ENCODE measurements at places on chromosomes 2 and 18.

DNA sequence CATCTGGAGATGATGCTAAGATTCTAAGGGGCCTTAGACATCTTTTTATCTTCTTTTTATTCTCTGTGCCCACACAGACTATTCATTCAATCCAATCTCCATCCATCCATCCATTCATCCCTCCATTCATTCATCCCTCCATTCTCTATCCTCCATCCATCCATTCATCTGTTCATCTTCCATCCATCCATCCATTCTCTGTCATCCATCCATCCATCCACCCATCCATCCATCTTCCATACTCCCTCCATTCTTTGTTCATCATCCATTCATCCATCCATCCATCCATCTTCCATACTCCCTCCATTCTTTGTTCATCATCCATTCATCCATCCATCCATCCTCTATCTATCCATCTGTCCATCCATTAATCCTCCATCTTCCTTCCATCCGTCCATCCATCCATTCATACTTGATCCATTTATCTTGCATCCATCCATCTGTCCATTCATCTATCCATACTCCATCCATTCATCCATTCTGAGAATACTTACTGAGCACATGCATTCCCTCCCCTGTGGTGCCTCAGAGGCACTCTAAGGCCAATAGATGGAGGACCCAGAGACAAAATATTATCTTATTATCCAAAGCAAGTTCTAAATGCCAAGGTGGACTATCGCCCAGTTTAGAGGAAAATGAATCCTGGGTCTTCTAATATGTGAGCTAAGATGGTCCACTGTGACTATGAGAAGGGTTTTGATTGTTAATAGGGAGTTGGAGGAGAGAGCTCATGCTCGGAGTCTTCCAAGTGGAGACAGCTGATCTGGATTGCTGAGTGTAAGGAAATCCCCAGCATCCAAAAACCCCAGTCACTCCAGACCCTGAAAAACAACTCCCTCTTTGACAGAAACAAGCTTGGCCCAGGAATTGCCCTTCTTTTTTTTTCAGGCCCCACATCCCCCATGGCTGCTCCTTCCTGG, 152.6 kb upstream of the MYCN start:
- DNase-seq: no peak

- no peak for DNase-seq
These were observed 34.8 kb upstream of the MGAT5 start for GRCh38 chr2:134218930-134219658.

- no peak for DNase-seq
These were observed 6.6 kb upstream of the DNAH7 start for GRCh38 chr2:196075196-196075595.

DNA sequence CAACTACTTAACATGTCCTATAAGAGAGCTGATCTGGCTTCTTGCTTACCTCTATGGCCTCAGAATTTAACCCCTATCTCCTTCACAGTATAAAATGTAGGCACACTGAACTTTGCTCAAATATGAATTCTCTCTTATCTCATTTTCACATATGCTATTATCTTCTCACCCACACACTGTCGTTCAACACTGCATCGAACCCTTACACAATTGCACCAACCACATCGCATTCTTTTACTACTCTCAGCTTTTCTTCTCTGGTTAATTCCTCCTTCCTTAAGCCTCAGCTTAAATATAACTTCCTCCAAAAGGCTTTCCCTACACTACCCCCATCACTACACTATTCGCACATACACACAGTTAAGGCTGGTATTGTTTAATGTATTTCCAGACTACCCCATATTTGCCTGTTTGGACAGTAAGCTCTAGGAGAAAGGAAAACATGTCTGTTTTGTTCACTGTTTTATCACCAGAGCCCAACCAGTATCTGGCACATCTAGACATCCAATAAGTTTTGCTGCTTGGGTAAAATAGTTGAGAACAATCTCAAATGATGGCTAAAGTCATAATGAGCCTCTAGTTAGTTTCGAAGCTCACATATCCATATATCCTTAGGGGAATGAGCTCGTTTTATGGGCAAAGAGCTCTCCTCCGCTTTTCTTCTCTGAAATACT, 47.7 kb downstream of the HIBCH start:
- DNase-seq: no peak

GRCh38 chr2:227816507-227817294, 3.1 kb downstream of the CCL20 start:
- DNase-seq: peak; percentile 26

- no peak for DNase-seq
These were observed 200.9 kb downstream of the NYAP2 start for GRCh38 chr2:225600444-225600843.

- no peak for DNase-seq
These were observed 894.7 kb downstream of the TMEM182 start for GRCh38 chr2:103656558-103656957.

- DNase-seq: no peak
These were observed 356.1 kb upstream of the ETAA1 start for GRCh38 chr2:67041051-67041450.

- no peak for DNase-seq
These were observed 1231.2 kb upstream of the CELF4 start for GRCh38 chr18:38796762-38797161.

- DNase-seq: no peak
These were observed 670 bp downstream of the KCNIP3 start for GRCh38 chr2:95297639-95298395.

DNA sequence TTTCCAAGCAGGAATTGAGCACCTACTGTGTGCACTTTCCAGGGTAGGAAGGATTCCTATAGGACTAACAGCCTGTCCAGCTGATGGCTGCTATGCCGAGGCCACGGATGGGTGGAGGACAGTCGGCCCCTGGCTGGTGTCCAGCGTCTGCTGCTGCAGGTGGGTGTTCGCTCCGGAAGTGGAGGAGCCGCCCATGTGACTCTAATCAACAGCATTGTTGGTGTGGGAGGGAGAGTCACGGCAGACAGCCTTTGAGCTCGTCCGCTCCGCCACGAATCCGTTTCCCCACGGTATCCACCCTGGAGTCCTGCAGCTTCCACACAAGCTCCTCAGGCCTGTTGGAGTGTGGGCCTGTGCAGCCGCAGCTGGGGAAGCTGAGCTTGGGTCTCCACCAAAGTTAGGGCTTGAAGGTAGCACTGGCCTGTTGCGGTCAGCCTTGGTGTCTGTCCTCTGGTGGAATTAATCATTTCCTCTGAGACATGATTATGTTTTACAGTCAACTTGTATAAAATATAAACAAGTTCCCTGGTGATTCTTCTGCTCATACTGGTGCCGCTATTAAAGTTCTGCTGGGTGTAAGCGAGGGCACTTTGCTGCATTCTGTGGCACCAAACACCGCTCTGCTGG, 185.9 kb upstream of the TPO start:
- DNase-seq: no peak

DNA sequence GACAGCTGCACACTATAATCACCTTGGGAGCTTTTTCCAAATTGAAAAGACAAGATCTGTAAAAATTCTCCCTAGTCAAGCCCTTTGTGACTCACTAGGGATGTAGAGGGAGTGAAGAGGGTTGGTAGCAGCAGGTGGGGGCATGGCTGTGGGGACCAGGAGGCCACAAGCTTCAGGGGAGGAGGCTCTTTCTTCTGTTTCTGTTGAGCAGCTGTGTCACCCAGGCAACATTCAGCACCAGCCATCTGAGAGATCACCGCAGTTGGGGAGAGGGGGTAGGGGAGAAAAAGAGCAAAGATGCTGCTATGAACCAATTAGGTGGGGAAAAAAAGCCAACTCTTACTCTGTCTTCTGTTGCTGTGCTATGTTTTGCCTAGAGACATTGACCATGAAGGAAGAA, 352.3 kb upstream of the MEIS1 start:
- no peak for DNase-seq

- DNase-seq: no peak
These were observed 9.9 kb upstream of the CNDP2 start for GRCh38 chr18:74486119-74486849.

DNA sequence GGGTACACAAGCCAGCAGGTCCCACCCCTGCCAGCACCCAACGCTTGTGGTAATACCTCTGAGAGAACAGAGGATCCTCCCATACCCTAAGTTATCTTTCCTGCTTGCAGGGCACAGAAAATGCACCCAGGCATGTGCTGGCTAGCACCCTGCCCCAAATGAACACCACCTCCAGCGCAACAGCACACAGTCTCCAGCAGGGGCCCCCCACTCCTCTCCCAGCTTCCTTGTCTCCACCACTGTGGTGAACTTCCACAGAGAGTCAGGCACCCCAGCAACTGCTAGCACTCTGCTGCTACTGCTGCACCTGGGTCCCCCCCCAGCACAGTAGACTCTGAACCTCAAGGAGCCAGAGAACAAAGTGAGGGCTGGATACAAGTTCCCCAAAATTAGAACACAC, 216.8 kb upstream of the CNTNAP5 start:
- no peak for DNase-seq

- no peak for DNase-seq
These were observed 163.3 kb upstream of the STK17B start for GRCh38 chr2:196334710-196335109.

GRCh38 chr2:158034198-158034866, 67.3 kb upstream of the UPP2 start:
- DNase-seq: peak; percentile 63

GRCh38 chr2:230807729-230808128, 57.0 kb upstream of the ITM2C start:
- DNase-seq: no peak

- DNase-seq: peak; percentile 80
These were observed 19.5 kb downstream of the WIPF1 start for GRCh38 chr2:174577967-174578589.

DNA sequence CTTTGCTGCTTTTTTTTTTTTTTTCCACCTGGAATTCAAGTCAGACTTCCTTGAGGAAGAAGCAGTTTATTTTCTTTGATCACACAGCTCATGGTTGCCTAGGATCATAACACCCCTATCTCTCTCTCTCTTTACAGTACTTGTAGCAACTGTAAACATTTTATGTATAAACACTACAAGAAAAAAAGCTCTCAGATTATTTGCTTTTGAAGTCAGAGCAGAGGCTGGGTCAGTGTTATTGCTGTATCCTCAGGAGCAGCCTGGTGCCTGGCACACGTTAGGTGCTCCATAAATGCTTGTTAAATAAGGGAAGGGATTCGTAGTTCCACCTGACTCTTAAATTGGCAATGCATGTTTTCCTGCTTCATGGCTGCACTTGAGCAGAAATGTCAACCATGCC, 221.2 kb downstream of the TGIF1 start:
- DNase-seq: no peak

GRCh38 chr18:35110059-35110458, 68.8 kb downstream of the MAPRE2 start:
- no peak for DNase-seq

DNA sequence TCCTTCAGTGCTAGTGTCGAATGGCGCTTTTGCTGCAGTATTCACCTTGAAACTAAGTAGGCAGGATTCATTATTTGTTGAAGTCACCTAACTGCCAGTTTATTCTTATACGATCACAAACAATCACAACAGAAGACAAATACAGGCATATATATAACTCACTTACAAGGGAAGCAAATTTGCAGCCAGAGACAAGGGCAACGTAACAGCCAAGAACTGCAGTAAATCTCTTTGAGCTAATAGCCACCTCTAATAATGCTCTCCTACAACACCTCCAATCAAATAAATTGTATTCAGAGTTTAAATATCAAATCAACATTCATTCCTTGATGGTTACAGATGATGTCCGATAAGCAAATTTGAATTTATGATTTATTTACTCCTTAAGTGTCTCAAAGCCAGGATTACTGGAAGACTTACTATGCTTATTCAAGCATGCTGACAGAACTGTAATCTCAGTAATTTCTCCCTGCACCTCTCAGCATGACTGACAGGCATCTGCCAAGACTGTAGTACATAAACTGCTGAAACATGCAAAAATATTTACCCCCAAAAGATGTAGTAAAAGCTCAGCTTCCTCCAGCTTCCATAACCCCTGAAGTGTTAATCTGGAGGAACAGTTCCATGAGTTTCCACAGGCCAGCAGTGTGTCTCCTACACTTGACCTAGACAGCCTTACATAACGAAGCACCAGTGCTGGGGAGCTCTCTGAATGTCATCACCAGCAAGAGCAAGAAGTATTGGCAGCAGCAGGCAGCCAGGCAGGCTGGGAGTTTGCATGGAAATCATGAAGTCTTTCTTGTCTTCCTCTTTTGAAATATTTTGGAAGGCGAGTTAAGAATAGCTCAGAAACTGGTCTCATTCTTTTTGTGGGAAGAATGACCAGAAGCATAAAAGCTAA, 20.9 kb upstream of the SCN1A start:
- no peak for DNase-seq

DNA sequence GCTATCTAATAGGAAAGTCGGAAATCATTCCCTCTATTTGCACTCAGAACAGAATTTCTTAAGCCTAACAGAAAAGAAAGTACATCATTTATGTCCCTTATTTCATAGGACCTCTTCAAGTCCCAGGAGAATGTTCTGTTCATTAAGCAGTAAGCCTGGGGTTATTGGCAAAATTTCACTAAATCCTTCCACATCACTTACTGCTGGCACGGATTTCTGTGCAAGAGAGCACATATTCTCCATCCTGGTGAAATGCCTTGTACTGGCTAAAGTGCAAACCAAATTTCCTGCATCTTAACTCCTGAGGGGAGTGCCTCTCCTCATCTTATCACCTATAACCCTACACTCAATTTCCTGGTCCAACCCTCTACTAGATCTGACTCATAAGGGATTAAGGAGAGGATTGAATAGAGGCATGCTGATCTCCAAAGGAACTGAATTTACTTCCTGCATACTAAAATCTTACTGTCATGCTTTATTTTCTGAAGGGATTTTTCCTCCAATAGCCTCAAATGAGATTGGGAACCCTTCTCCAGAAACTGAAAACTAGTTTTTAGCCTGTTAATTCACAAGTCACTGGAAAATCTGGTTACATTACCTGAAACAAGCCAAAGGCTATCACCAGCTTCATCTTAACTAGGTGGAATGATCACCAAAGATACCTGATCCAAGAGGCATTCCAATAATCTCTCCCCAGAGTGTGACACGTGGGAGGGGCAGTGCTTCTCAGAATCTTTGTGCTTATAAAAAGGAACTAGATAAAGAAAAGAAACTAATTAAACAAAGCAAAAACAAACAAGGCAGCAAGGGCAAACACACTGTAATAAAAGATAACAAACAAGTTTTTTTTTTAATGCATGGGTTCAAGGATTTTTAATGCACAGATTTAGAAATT, 311.1 kb downstream of the NR4A2 start:
- DNase-seq: no peak
